ENCODE measurements at places on chromosomes 3 and 15. TPM values are rescaled to one million over a fixed set of nuclear protein-coding genes. Genes with fewer than 3 reads are reported as not detected.

Gene GABRA5
- 9.7 TPM for total RNA-seq

Gene TUBGCP4
- total RNA-seq: 11.3 TPM

Gene ATP2B2
- 0.30 TPM for total RNA-seq

Gene DISP2
- total RNA-seq: 0.16 TPM

Gene C3orf49
- total RNA-seq: not detected
